ENCODE measurements at places on chromosomes 6 and 20. TPM values are rescaled to one million over a fixed set of nuclear protein-coding genes. Genes with fewer than 3 reads are reported as not detected.

The THBS2 gene
- 502 TPM for total RNA-seq

The OVOL2 gene
- not detected for total RNA-seq

The SDCBP2 gene
- total RNA-seq = 3.9 TPM

The EGFL8 gene
- total RNA-seq = 1.2 TPM

The CRIP3 gene
- not detected for total RNA-seq

The FOXC1 gene
- 2.3 TPM for total RNA-seq

The MUC21 gene
- total RNA-seq = not detected

The RCAN2 gene
- 11.7 TPM for total RNA-seq

The TMEM170B gene
- 0.35 TPM for total RNA-seq

The RGS17 gene
- 13.8 TPM for total RNA-seq

The RAET1L gene
- not detected for total RNA-seq
